Iris pigment epithelial cell (primary cell): ENCODE measurements at places on chromosomes 1 and 21.

GRCh38 chr21:37866027-37866426, 50.2 kb downstream of the KCNJ6 start:
- peak; percentile 65 for DNase-seq

DNA sequence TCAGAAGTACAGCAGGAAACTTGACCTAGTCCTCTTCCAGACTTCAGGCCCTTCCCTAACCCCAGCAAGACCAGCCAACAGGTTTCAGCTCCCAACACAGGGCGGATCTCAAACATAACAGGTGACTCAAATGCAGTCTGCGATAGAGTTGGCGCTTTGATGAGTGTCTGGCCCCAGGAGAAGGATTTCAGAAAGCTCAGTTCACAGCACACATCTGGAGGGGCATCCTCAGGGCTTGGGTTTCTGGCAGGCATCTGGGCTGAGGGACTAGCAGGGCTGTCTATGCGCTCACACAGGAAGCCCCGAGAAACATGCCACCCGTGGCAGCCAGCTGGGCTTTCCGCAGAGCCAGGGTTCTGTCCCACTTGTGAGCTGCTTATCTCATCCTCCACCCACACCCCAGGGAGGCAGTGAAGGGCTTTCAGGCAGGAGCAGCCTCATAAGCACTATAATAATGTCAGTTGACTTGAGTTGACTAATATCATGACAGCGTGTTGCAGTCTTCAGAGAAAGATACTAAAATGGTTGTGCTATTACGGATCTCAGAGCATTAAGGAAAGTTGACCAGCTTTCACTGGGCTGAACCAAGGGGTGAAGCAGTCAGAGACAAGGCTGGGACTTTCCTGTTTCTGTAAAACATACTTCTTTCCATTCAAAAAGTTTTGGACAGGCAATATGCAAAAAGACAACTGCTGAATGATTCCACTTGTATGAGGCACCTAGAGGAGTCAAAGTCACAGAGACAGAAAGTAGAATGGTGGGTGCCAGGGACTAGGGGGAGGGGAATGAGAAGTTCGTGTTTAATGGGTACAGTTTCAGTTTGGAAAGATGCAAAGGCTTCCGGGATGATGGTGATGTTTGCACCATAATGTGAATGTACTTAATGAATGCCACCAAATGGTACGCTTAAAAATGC, 233.0 kb upstream of the IRF2BP2 start:
- no peak for DNase-seq

GRCh38 chr1:200916152-200916551, 21.5 kb downstream of the INAVA start:
- DNase-seq: no peak

GRCh38 chr1:23370709-23371584, 1.3 kb upstream of the ZNF436 start:
- DNase-seq: no peak

GRCh38 chr1:90357995-90358394, 359.1 kb downstream of the BARHL2 start:
- DNase-seq: peak; percentile 10

DNA sequence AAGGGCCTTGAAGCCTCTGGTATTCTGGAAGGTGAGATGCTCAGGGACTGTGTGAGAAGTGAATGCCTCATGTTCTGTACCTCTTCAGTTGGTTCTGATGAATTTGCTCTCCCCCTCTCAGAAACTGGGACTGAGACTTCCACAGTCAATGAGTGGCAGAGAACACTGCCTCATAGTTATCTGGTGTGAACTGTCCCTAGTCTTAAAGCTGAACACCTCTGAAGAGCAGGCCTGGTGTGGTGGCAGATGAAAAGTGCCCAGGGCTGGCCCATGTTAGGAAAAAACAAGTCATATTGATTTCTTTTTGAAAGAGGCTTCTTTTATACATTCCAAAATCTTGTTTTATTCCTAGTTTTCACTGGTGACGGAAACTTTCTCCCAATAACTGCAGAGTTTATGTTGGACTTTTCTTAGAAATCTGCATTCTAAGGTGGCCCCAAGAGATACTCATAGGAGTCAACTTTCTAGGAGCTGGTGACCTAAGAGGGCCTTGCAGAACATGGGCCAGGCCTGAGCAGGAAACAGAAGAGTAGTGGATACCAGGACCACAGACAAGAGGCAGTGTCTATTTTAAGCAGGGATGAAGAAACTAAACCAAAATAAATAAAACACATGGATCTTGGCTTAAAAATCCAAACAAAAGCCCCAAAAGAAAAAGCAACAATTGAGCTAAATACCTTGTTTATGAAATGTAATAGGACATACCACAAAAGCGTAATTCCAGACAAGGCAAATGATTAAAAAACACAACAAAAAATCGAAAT, 19.5 kb downstream of the DUSP10 start:
- no peak for DNase-seq
